ENCODE measurements at places on chromosomes 6 and 20.

DNA sequence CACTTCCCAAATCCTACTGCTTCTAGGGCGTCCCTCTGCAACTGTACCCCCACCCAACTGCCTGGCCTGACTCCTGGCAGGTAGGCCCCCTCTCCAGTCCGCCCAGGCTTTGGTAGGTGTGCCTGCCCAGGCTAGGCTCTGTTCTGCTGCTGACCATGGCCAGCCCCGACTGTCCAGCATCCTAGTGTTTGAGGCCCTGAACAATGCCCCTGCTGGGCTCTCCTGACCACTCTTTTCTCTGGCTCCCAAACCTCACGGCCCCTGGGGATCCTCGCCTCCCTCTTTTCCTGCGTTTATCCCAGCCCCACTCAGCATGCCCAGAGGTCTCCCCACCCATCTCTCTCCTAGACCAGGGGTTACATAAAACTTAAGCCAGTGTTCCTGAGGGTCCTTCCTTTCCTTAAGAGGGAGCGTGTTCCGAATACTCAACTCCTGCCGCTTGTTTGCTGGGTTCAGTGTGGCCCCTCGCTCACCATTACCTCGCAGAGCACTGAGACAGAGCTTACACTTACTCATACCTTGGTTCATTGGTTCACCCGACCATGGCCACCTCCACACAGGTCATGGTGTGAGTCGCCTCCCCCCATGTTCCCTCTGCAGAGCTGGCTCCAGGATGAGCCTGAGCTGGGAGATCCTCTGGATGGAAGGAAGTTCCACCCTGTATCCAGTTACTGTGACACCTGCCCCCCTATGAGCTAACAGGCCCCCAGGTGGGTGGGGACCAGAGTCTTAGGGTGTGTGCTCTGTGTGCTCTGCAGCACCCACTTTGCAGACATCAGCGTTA is 21.0 kb upstream of the MYT1 start:
- DNase-seq, result no peak

GRCh38 chr6:129175066-129175465 is 292.1 kb downstream of the LAMA2 start:
- no peak for DNase-seq

GRCh38 chr20:2602046-2602735 is 50.2 kb upstream of the NOP56 start:
- DNase-seq, result peak; percentile 47

GRCh38 chr6:88031550-88031949 is 16.1 kb upstream of the SPACA1 start:
- no peak for DNase-seq

DNA sequence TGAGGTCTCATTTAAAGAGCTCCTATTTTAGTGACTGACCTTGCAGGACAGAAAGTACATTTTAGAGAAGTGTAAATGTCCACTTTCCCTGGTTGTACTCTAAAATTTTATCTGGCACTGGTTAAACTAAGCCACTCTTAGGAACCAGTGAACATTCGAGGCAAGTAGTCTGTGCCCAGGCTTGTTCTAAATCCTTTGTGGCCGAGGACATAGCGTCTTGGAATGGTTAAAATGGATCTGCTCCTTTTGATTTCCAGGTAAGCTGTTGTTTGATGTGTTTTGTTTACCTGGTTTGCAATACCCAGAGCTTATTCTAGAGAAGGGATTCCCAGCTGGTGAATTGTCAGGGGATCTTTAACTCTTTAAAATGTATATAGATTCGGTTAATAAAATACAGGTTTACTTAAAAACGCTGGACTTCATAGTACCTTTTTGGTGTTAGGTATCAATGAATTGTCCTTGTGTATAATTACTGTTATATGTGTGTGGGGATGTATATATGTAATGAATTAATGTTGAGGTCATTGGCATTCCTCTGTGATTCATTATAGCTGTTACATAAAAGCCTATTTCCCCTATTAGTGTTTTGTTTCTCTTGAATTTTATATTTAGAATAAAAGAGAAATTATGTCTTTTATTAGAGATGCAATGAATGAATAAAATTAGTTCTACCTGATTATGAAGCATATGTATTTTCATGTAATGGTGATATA is 15.8 kb downstream of the SNX9 start:
- no peak for DNase-seq

DNA sequence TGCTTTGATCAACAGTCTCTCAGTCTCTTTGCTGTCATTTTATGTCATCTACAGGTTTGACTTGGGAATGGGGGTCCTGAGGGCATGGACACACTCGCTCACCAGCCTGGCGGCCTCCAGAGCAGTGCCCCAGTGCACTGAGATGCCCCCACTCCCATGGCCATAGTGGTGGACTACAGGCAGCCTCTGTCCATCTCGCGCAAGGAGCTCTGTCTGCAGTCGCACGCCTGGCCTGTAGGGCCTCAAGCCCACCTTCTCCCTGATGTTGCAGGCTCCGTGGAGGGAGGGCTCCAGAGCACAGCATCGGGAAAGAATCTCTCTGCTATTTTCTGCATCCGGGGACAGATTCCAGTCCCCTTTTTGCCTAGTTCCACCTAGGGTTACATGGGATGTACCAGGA is 22.6 kb downstream of the DDO start:
- DNase-seq, result no peak

DNA sequence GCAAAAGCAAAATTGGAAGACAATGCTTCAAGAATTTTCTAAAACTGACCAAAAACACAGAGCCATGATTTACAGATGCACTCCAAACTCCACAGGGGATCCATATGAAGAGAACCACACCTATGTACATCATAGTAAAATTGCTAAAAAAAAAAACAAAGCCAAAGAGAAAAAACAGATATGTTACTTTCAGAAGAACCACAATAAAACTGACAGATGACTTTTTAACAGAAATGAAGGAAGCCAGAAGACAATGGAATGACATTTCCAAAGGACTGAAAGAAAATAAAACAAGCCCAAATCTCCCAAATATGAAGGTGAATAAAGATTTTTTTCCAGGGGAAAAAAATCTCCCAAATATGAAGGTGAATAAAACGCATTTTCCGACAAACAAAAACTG is 17.5 kb downstream of the TRERF1 start:
- no peak for DNase-seq

DNA sequence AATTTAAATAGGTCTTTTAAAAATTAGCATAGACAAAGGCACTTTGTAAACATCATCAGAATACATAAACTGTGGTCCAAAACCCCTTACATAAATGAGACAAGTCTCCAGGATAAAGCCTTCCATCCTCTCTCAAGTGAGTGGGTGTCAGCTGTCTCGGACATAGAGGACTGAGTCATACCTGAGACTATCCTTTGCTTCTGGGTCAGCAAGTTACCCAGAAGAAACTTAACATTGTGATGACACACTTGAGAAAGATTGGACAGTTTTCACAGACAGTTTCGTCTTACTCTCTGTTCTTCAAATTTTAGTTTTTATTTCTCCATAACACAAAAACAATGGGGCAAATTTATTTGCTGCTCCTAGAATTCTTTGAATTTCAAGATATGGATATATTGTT is 838.0 kb downstream of the DHX35 start:
- DNase-seq, result no peak

DNA sequence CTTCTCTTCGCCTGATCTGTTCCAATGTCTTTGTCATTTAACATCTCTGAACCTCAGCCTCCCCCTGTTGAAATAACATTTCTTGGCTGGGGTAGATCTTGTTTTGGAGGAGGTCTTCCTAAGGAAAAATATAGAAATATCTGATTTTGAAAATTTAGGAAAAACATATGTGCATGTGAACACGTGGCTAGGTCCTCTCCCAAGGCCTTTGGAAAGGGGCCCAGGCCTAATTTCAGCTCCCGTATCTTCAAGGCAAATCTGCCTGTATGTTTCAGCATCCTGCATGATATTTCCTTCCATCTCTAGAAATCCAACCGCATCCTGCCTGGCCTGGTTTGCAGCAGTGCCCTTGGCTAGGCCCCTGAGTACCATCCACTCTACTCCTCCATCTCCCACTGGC is 261.2 kb downstream of the PHACTR1 start:
- no peak for DNase-seq

- DNase-seq, result no peak
Observed at GRCh38 chr6:27584326-27584725, 111.4 kb upstream of the ZNF184 start.

- DNase-seq, result no peak
Observed at GRCh38 chr6:2546901-2547300, 203.8 kb downstream of the MYLK4 start.

DNA sequence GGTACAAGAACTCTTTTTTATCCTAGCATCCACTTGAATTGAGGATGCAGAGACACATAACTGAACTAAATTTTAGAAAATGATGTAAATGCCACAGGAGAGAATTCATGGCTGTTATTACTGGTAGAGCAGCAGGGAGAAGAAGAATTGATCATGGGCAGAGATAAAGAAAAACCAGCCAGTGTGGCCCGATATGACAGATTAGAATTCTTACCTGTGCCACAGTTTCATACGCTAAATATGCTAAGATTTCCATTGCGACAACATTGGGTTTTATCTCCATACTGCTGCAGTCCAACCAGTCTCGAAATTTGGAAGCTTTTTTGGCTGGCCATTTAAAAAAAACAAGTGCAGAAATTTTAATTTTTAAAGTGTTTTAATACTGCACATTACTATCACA is 373.8 kb upstream of the RUNX2 start:
- no peak for DNase-seq

GRCh38 chr6:124795643-124796463 is 166.4 kb upstream of the RNF217 start:
- DNase-seq, result peak; percentile 83

- DNase-seq, result no peak
Observed at GRCh38 chr20:3738111-3739053, 5.9 kb downstream of the HSPA12B start.

DNA sequence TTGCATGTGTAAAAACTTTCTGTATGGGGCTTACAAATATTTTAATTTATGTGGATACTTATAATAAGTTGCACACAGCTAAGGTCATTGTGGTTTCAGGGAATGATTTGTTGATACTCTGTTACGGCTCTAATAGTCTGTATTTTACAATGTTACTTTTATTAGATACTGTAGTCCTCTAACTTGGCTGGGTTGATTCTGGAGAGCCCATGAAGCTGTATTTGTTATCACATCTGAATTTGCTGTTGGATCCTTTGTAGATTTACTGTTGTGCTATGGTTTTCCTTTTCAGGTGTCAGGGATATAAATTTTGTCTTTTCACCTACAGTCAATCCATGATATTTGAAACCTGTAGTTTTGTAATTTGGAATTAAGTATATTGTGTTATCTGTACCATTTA is 161.0 kb downstream of the ARID1B start:
- DNase-seq, result no peak

DNA sequence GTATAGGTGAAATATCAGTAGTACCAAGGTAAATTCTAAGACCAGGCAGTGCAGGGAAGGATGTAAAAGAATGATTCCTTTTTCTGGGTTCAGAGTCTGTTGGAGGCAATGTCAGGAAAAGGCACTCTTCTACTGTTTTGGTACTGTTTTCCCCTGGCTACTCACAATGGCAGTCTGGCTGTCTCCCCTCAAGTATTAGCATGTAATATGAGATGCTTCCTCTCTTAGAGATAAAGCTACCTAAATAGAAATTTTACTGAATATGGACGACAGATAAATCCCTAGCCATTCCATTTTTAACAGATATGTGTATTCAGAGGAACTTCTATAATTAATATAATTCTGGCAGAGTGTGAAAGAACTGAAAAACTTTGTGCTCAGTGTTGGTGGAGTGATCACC is 3.5 kb downstream of the RNF8 start:
- DNase-seq, result no peak

GRCh38 chr6:137610702-137611101 is 116.5 kb upstream of the OLIG3 start:
- DNase-seq, result no peak

GRCh38 chr20:52746190-52746589 is 226.0 kb upstream of the TSHZ2 start:
- no peak for DNase-seq

- DNase-seq, result no peak
Observed at GRCh38 chr20:50393242-50393641, 116.9 kb upstream of the PTPN1 start.

DNA sequence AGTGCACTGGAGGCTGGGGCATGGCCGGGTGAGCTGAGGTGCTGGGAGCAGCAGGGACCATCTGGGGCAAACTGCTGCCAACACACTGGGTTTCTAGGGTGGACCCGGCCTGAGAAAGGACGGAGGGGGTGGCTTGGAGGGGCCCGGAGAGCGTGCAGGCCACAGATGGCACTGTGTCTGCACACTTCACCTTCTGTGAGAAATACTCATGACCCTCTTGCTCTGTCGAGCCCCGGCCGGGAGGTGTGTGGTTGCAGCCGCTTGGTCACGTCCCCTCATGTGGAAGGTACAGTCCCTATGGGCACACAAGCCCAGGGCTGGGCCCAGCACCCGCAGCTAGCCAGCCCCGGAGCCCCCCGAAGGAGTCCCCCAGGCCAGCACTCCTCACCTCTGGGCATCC is 59.7 kb downstream of the RBM38 start:
- no peak for DNase-seq

GRCh38 chr20:60569116-60569515 is 610.9 kb downstream of the CDH26 start:
- no peak for DNase-seq

DNA sequence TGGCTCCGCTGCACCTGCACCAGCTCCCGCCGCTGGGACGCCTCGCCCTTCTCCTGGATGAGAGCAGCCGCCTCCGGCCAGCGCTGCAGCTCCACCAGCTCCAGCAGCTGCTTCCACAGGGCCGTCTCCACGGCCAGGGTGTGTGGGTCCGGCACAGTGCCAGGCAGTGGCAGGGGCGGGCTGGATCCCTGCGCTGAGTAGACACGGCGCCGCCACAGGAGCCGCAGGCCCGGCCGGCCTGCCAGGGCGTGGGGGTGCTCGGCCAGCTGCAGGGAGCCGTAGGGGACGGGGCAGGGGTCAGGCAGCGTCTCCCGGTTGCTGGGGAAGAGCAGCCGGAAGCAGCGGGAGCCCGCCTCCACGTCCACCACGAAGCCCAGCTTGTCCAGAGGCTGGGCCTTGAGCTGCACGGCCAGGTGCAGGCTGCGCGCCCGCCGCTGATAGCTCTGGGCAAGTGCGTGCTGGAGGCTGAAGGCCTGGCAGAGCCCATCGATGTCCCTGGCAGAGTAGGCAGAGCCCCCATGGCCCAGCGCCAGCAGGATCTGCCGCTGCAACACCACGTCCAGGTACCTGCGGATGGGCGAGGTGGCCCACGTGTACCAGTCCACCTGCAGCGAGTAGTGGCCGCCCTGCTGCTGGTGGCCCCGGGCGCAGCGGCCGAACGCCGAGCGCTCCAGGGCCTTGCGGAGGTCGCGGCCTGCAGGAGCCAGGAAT is 9.4 kb downstream of the FNDC11 start:
- DNase-seq, result no peak

DNA sequence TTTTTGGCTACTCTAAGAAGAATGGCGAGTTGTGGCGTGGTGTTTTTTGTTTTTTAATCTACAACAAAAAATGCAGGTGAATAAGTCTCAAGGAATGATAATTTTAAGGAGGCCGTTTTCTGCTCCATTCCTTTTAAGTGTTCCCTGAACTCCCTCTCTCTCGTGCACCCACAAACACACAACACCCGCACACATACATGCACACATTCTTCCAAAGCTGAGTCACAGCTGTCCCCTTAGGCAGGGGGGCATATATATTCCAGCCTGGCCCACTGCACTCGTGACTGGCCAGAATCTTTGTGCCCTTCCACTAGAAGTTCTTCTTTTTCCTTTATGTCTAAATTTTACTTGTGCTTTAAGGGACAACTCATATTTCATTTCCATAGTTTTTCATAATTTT is 405.7 kb downstream of the LMBRD1 start:
- no peak for DNase-seq
